Tibial nerve (tissue), 4 donors: ENCODE measurements at places on chromosomes 3 and 15. TPM values are rescaled to one million over a fixed set of nuclear protein-coding genes. Genes with fewer than 3 reads are reported as not detected.

Gene BNC1
- 0.21 TPM for total RNA-seq

Gene ECT2
- 7.9 TPM for total RNA-seq

- H3K4me1 ChIP-seq = peaks cover 61% of the 10 kb centered on the region
- no peaks in the 10 kb centered on the region for H3K36me3 ChIP-seq
- no peak overlapping the region for H3K27ac ChIP-seq
- H3K4me3 ChIP-seq = no peak overlapping the region
- no peak for DNase-seq
These were observed 3.5 kb downstream of the MECOM start for GRCh38 chr3:169659820-169660674.

Gene ITIH3
- total RNA-seq = 16.5 TPM

- no peaks in the 10 kb centered on the region for H3K27me3 ChIP-seq
- no peaks in the 10 kb centered on the region for H3K4me1 ChIP-seq
- no peak overlapping the region for H3K27ac ChIP-seq
These were observed 115.7 kb upstream of the PRTG start for GRCh38 chr15:55858661-55859060.

GRCh38 chr3:114557791-114558190 is 264.0 kb downstream of the TIGIT start:
- H3K4me1 ChIP-seq = peaks cover 9% of the 10 kb centered on the region
- no peak overlapping the region for H3K27ac ChIP-seq
- H3K36me3 ChIP-seq = no peaks in the 10 kb centered on the region
- no peak for DNase-seq
- H3K27me3 ChIP-seq = no peaks in the 10 kb centered on the region

DNA sequence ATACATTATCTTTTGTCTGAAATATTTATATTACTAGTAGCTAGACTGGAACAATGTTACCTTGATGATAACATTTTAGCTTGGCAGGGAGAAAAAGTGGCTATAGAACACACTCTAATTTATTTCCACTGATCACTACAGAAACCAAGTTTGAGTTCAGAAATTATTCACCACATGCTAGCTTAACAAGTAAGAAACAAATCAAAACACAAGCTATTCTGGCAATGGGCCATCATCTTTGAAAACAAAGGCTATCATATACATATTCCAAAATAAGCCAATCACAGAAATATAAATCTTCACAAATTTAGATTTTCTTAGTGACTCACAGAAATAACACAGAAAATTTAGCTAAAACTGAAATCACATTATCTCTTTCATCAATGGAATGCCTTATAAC is 17.1 kb downstream of the AQR start:
- no peak for DNase-seq
- H3K36me3 ChIP-seq = peaks cover 52% of the 10 kb centered on the region
- H3K27me3 ChIP-seq = no peaks in the 10 kb centered on the region
- no peak overlapping the region for H3K4me3 ChIP-seq
- no peaks in the 10 kb centered on the region for H3K4me1 ChIP-seq
- no peak overlapping the region for H3K27ac ChIP-seq

- no peak for DNase-seq
- no peak overlapping the region for H3K27ac ChIP-seq
- H3K4me1 ChIP-seq = no peaks in the 10 kb centered on the region
- no peaks in the 10 kb centered on the region for H3K36me3 ChIP-seq
- H3K4me3 ChIP-seq = no peak overlapping the region
These were observed 343.0 kb downstream of the ROBO1 start for GRCh38 chr3:79424811-79425210.

DNA sequence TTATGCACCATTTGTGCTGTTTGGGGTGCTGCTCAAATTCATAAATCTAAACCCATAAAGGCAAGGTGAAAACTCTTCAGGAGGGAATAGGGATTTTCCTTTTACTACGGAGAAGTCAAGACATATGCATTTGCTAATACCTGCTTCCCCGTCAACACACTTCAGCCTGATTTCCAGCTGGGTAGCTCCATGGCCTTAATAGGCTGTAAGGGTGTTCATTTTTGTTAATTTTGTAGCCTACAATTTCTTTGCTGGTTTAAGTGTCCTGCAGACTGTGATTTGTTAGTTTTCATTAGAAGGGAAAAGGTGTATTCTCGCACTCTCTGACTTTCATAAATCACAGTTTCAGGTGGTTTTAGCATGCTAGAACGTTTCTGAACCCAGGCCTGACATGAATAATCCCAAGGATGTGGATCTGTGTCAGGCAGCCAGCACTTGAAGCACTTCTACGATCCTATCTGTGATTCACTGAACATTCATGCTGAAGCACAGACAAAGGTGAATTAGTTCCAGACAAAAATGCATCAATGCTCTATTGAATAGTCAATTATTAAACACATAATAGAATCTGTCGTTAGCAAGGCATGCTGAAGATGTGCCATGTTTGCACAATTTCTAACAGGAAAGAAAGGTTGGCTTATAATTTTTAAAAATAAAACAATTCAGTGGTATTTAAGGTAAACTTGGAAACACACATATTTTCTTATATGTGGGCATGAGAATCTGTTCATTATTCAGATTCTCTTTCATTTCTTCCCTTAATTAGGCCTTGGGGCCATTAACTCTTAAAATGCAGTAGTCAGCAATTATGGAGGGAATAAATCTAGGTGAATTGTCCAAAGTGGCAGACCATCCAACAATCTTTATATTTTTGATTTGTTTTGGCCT is 17.9 kb upstream of the NMNAT3 start:
- no peaks in the 10 kb centered on the region for H3K36me3 ChIP-seq
- no peak overlapping the region for H3K4me3 ChIP-seq
- H3K4me1 ChIP-seq = no peaks in the 10 kb centered on the region
- H3K27me3 ChIP-seq = no peaks in the 10 kb centered on the region
- no peak overlapping the region for H3K27ac ChIP-seq

Gene ZMYND10
- total RNA-seq = not detected

- DNase-seq = no peak
- H3K27me3 ChIP-seq = no peaks in the 10 kb centered on the region
- no peaks in the 10 kb centered on the region for H3K4me1 ChIP-seq
- no peak overlapping the region for H3K27ac ChIP-seq
- no peaks in the 10 kb centered on the region for H3K36me3 ChIP-seq
These were observed 14.9 kb downstream of the NR1I2 start for GRCh38 chr3:119796785-119797184.

- DNase-seq = no peak
- H3K36me3 ChIP-seq = no peaks in the 10 kb centered on the region
- no peaks in the 10 kb centered on the region for H3K4me1 ChIP-seq
- H3K27me3 ChIP-seq = no peaks in the 10 kb centered on the region
- H3K4me3 ChIP-seq = no peak overlapping the region
These were observed 142.3 kb downstream of the TMCO5A start for GRCh38 chr15:38076786-38077185.

Gene MST1R
- 2.8 TPM for total RNA-seq

Gene CCR1
- 7.4 TPM for total RNA-seq
